Dermis lymphatic vessel endothelial cell (primary cell): ENCODE measurements at places on chromosomes 3 and 15. TPM values are rescaled to one million over a fixed set of nuclear protein-coding genes. Genes with fewer than 3 reads are reported as not detected.

Gene PLCH1
- total RNA-seq, result not detected in 2 replicates

Gene CP
- total RNA-seq, result under 0.01 and 0.54 TPM in 2 replicates

Gene C3orf22
- not detected in 2 replicates for total RNA-seq

Gene NEK10
- 0.65 and 1.4 TPM in 2 replicates for total RNA-seq

Gene AHSG
- 0.09 TPM in 1 of 2 replicates, not detected in the other for total RNA-seq

Gene ALDH1L1
- total RNA-seq, result 0.09 TPM in 1 of 2 replicates, not detected in the other

Gene SERINC4
- 0.11 TPM in 1 of 2 replicates, not detected in the other for total RNA-seq

Gene SETD5
- 32.9 and 34.2 TPM in 2 replicates for total RNA-seq

Gene ATP13A3
- total RNA-seq, result 132 and 151 TPM in 2 replicates

Gene CDHR4
- not detected in 2 replicates for total RNA-seq

Gene ROBO2
- total RNA-seq, result not detected in 2 replicates

Gene MKRN2OS
- total RNA-seq, result not detected in 2 replicates

Gene ITIH1
- total RNA-seq, result not detected in 2 replicates

Gene SMCO1
- not detected in 2 replicates for total RNA-seq

Gene TMEM158
- total RNA-seq, result 2.0 and 5.3 TPM in 2 replicates

Gene CDC25A
- 4.3 and 5.0 TPM in 2 replicates for total RNA-seq

Gene CYP1A1
- total RNA-seq, result 47.1 and 65.0 TPM in 2 replicates

Gene MNS1
- under 0.01 and 0.09 TPM in 2 replicates for total RNA-seq

Gene MYL3
- total RNA-seq, result 0.09 TPM in 1 of 2 replicates, not detected in the other

Gene PRR20G
- not detected in 2 replicates for total RNA-seq

Gene CILP
- under 0.01 TPM in 1 of 2 replicates, not detected in the other for total RNA-seq
